Cardiac septum (tissue), 1 donor: ENCODE measurements at places on chromosomes 16 and 17.
A peak's percentile ranks its signal among the peaks of the same experiment; 100 is the strongest.

- no peak for DNase-seq
Measured at GRCh38 chr16:30927789-30928378, 4.5 kb downstream of the FBXL19 start.

- no peak for DNase-seq
Measured at GRCh38 chr17:65498816-65499215, 62.6 kb downstream of the AXIN2 start.

- DNase-seq = no peak
Measured at GRCh38 chr17:79939094-79939435, 96.6 kb downstream of the TBC1D16 start.

DNA sequence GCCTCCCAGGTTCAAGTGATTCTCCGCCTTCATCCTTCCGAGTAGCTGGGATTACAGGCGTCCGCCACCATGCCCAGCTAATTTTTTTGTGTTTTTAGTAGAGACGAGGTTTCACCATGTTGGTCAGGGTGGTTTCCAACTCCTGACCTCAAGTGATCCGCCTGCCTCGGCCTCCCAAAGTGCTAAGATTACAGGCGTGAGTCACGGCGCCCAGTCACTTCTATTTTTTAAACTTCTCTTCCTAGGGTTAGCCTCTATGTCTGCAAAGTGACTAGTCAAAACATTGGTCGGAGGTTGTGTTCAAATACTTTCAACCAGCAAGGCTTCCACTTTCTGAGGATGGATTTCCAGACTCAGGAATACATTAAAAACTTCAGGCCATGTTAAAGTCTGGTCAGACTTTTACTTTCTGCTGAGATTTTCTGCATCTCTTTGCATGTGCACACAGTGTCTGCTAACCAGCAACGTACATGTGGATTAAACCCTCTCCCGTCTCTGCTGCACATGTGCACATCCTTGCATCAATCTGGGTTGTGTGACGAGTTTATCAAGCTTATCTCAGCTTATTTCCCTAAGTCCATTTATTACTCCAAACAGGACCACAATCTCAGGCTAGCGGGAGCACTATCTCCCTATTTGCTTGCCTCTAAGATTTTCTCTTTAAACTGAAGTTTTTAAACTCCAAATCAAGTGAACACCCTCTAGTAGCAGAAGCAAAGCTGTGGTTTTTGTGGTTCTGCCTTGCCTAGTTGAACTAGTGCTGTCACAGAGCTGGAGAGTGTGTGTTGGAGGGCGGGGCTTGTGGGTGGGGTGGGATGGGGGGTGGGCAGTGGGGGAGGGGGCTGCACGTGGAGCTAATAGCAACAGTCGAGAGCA is 525.2 kb upstream of the GOT2 start:
- DNase-seq = no peak

DNA sequence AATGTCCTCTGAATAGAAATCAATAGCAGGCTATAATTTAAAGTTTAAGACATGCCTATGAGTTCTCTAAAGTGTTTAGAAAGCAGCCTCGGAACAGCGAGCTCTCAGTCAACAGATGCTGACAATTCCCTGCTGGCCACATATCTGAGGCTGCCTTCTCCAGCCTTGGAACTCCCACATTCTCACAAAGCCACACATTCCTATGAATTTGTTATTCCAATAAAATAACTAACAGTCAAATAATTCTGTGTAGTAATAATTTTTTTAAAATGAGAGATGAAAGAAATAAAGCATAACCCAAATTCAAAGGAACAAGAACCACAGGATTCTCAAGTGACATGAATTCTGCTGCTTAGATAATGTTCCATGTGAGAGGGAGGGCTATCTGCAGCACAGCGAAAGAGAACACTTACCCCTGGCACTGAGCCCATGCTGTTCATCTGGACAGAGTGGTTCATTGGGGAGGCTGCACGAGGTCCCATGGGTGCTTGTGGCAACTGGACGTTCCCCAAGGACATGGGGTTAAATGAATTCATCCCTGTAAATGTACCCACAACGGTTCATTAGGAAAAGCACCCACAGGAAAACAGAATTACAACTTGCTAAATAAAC is 56.9 kb upstream of the TRAP1 start:
- no peak for DNase-seq

- DNase-seq = no peak
Measured at GRCh38 chr16:4799171-4799855, 3.1 kb downstream of the ROGDI start.

GRCh38 chr16:68041783-68042182 is 18.7 kb downstream of the DUS2 start:
- DNase-seq = no peak

DNA sequence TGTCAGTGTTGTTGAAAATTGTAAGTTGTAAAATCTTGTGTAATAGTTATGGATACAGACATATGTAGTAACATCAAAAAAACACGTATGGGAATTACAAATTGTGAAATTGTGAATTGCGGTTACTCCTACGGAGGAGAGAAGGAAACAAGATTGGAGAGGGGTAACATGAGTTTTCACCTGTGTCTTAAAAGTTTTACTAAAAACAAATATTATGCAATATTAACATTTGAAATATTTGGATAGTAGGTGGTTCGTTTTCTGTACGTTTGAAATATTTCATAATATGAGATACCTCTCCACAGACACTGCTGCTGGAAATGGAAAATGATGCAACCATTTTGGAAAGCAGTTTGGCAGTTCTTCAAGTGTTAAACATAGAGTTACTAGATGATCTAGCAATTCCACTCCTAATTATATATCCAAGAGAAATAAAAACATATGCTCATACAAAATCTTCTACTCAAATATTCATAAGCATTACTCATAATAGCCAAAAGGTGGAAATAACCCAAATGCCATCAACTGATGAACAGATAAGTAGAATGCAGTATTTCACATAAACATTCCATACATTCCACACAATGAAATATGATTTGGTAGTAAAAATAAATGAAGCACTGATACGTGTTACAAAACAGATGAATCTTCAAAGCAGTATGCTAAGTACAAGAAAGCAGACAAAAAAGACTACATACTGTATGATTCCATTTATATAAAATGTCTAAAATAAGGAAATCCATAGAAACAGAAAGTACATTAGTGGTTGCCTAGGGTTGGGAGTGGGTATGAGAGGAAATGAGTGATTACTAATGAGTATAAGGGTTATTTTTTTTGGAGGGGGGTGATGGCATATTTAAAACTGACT is 40.7 kb upstream of the ABCA10 start:
- DNase-seq = no peak

DNA sequence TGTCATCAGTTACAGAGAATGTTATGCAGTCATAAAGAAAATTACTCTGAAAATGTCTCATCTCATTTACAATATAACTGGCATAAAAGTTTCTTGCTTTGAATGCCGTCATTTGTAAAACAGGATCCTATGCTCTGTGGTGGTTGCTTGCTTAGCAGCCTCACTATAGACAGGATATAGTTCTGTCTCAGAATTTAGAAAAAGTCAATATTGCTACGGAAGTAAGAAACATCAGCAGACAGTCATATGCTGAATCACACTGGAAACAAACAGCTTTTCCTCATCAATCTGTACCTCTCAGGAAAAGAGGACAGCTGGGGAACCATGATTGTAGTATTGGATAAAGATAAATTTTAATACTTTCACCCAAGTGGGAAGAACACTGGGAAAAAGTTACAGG is 105.5 kb downstream of the MYO1D start:
- no peak for DNase-seq

GRCh38 chr17:80759377-80759673 is 214.7 kb downstream of the RPTOR start:
- DNase-seq = no peak

GRCh38 chr17:73427198-73427597 is 115.4 kb upstream of the CDC42EP4 start:
- no peak for DNase-seq

- DNase-seq = no peak
Measured at GRCh38 chr17:42274812-42275526, 1.2 kb downstream of the STAT5B start.

- no peak for DNase-seq
Measured at GRCh38 chr17:14301279-14302090, 604 bp downstream of the HS3ST3B1 start.

DNA sequence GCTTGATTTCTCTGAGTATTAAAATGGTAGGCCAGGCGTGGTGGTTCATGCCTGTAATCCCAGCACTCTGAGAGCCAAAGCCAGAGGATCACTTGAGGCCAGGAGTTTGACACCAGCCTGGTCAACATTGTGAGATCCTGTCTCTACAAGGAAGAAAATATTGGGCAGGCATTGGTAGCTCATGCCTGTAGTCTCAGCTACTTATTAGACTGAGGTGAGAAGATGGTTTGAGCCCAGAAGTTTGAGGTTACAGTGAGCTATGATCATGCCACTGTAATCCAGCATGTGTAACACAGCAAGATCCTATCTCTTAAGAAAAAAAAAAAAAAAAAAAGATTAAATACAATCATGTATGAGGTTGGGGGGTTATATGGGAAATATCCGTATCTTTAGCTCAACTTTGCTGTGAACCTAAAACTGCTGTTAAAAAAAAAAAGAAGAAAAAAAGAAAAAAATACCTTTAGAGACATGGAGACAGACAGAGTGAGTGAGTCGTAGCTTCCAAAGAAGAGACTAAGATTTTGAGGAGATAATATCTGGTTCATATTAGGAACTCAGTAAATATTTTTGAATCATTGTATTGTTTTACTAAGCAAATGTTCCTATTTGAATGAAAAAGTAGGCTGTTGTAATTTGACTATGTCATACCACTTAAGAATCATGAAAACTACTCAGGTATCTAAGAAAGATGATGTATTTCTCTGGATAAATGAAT is 325.7 kb upstream of the TBX2 start:
- no peak for DNase-seq

- peak; percentile 10 for DNase-seq
Measured at GRCh38 chr17:10789694-10790271, 14.1 kb downstream of the TMEM238L start.

- no peak for DNase-seq
Measured at GRCh38 chr17:68909066-68909465, 46.1 kb downstream of the ABCA8 start.

DNA sequence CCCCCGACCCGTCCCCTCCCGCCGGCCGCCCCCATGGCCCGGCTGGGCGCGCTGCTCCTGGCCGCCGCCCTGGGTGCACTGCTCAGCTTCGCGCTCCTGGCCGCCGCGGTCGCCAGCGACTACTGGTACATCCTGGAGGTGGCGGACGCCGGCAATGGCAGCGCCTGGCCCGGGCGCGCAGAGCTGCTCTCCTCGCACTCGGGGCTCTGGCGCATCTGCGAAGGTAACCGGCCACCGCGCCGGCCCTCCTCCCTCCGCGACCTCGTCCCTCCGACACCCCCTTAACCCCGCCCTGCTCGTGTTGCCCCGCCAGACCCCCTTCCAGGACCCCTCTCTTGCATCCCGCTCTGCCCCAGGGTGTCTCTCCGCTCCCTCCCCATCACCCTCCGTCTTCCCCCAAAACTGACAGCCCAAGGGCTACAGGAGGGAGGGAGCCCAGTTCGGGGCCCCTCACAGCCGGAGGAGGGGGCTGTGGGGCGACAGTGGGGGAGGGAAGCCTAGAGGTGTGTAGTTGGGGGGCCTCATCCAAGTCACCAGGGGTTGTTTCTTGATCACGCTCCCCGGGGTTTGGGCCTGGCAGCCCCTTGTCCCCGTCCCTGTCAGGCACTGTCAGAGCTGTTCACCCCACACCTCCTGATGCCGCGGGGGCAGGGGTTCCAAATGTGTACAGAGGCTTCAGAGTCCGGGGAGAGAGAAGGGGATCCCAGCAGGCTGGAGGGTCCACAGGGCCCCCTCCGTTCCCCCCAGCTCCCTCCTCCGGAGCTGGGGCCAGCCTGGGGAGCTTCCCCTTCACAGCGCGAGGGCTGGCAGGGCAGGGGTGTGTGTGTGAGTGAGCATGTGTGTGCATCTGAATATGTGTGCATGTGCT is 794 bp downstream of the TMEM235 start:
- DNase-seq = no peak

DNA sequence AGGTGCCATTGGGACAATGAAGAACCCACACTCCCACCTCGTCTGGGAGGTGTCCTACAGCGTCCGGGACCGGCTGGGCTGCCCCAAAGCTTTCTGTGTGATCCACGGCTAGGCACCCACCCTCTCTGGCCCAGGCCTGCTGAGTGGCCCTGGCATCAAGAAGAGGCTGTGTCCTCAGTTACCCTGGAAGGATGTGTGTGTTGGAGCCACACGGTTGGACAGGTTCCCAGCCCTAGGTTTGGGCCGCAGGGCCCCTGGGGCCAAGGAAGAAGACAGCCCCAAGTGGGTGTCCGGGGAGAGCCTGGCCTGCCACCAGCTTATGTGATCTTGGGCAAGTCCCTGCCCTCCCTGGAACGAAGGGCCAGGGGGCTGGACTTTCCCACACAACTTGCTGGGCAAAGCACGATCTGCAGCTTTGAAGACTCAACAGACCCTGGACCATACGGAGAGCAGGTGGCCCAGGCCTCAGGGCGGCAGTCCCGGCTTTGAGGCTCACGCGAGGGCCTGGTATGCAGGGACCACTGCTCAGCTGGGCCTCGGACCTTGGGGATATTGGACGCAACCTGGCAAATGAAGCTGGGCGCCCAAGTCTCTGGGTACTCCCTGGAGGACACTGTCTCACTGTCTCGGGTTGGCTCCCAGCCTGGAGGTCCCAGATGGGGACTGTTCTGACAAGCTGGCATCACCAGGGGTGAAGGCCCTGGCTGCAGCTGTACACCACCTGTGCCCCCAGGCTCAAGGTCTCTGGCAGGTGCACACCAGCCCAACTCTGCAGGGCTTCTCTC is 17.5 kb downstream of the MYBBP1A start:
- DNase-seq = no peak
